Stimulated activated CD4-positive, alpha-beta T cell treated with anti-CD3 and anti-CD28 coated beads, Interleukin-12 subunit alpha, Interleukin-12 subunit beta, amount 100 ng/mL, for 24 hours (primary cell): ENCODE measurements at places on chromosomes 11 and 22.

- no peak for DNase-seq
Observed at GRCh38 chr11:65651339-65651588, 11.5 kb downstream of the RELA start.

DNA sequence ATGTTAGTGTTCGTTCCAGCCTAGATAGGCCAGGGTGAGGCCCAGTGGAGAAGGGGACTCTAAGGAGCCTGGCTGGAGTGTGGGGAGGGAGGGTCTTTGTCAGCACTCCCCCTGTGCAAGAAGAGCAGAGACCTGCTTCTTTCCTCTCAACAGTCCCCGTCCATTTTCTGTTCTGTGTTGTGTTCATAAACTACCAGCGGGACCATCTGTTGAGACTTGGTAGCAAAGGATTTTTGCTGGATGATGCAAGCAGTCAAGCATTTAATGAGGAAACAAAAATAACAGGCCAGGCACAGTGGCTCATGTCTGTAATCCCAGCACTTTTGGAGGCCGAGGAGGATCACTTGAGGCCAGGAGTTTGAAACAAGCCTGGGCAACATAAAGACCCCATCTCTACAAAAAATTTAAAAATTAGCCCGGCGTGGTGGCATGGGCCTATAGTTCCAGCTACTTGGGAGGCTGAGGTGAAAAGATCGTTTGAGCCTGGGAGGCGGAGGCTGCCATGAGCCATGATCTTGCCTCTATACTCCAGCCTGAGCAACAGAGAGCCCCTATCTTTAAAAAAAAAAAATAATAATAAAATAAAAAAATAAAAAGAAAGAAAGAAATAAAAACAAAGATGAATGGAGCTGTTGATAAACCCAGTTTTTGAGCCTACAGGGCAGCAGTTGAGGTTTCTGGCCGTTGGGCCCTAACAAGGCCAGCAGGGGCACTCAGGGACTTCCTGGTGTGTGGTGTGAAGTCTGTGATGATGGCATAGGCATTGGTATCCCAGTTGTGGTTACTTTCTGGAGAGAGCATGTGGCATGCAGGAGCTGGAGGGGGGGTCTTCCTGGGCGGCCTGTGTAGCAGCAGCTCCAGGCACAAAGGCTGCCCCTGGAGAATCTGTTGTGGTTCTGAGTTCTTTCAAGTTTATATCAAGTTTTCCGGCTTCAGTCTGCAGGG is 1.7 kb upstream of the TXNRD2 start:
- no peak for DNase-seq

DNA sequence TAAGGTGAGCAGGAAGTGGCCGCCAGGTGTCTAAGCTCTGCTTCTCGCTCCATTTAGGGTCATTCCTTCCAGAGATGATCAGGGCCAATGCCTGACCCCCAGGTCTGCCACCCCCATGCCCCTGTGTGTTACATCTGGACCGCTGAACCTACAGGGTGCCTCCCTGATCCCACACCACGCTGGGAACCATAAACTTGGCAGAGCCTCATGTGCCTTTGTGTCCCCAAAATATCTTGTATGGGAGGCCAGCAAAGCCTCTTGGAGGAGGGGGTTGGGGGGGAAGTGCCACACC is 3.7 kb downstream of the TST start:
- DNase-seq = no peak

DNA sequence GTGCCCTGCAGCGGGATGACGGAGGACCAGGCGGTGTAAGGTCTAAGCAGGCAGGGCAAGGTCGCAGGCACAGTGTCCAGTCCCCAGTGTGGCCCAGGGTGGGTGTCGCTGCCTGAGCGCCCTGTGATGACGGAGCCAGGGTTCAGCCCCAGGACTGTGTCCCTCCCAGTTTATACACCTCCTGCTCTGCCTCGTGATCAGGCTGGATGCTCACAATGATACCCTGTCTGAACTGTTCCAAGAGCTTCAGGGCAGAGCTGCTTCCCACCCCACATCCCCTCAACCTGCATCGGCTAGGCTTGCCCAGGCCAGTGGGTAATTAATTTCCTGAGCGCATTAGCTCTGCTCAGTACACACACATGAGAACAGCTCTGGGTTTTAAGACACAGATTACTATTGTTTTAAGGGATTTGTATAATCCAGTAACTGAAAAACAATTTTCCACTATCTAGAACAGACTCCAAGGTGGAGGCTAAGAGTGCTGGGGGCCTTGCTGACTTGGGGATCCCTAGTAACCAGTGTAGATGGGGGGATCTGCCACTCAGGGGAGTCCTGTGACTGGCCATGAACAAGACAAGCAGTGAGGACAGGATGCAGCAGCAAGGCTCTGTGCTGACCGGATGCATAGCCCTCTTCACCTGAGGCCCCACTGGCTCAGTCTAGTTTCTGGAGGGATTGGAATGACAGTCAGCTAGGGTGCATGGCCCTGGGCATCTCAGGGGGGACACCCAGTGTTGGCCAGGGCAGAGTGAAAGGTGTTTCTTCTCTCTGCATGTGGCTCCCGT is 34.1 kb downstream of the GNAZ start:
- DNase-seq = no peak

- no peak for DNase-seq
Observed at GRCh38 chr11:88657076-88657738, 319.7 kb upstream of the CTSC start.

DNA sequence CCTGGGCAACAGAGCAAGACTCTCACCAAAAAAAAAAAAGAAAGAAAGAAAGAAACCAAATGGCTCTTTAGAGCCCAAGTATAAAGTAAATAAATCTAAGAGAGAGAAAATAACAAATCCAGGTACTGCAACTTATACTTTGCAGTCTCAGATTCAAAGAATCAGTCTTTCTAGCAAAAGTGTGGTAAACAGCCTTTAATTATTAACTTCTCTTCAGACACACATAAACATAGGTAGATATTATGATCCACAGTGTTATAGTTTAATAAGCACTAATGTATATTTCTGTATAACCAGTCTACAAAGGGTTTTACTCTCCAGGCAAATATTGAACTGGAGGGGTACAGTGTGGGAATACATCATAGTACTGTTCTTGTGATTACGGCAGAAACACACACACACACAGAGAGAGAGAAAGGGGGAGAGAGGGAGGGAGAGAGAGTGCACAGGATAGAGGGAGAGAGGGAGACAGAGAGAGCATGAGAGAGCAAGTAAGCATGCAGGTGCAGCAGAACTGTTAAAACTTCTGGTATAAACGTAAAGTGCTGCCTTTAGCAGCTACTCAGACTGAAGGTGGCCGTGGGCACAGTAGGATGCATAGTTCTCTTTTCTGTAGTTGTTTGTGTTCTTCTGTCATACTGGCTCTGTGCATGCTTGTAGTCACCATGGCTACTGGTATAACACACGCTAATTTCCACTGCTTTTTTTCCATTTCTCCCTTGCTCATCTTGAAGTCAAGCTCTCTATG is 32.3 kb downstream of the MTMR2 start:
- no peak for DNase-seq

- DNase-seq = peak; percentile 97
Observed at GRCh38 chr11:3854977-3855807, at the start of gene STIM1. STIM1 (plus strand) TSS chr11:3855664; CDS start chr11:3856271, 607 bp downstream.

- DNase-seq = no peak
Observed at GRCh38 chr11:81573367-81573766, 1160.3 kb downstream of the FAM181B start.

DNA sequence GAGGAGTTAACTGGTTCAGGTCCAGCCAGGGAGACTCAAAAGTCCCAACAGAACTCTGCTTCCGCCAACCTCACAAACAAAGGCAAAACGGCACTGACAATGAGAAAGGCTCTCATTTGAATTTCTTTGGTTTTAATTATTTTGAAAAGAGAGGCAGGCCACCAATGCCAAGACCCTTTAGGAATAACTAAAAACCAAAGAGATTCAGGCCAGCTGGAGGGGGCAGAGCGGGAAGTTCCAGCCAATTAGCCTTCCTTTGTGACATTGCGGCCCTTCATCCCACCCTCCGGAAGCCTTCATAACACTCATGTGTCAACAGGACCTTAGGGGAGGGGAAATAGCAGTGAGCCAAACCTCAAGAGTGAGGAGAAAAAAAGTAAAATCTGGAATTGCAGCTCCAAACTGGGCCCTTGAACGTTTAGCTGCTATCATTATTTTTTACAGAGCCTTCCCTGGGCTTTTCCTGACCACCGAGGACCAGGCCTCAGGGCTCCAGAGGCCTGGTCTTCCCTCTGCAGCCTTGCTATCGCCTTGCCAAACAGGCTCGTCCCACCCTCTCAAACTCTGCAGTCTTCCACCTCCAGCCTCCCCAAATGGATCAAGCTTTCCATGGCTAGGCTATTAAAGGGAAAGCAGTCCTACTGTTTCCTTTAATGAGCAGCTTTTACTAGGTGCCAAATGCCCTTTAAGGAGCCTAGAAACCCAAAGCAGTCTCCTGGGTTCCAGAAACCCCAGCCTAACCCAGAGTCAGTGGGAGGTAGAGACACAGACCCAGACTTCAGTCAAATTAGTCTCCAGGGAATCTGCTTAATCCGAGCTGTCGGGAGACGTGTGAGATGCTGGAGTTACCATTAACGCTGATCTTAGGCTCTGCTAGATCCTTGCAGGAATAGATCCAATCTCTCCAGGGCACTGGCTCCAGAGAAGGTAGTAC is 114.2 kb downstream of the CCDC34 start:
- no peak for DNase-seq

GRCh38 chr11:107044503-107044902 is 26.2 kb upstream of the GUCY1A2 start:
- no peak for DNase-seq

DNA sequence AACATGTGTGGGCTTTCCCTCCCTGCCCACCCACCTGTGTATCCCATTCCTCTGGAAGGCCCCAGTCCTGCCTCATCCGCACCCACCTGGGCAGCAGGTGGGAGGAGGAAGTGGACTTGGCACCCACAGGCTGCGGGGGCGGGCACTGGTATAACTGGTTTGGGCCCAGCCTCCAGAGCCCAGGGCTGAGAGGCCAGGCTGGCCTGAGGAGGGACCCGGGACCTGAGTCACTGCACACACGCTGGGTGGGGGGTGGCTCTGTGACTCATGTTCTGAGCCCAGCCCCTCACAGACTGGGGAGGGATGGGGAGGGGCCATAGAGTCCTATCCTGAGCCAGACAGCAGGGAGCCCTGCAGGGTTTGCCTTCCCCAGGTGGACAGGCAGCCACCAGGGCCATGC is 16.7 kb downstream of the PHLDA2 start:
- DNase-seq = no peak

GRCh38 chr11:75574698-75575602 is 12.9 kb downstream of the SERPINH1 start:
- no peak for DNase-seq
